ENCODE measurements at places on chromosomes 2 and 18.

GRCh38 chr2:65159906-65160305 lies 30.0 kb upstream of the RAB1A start:
- DNase-seq: no peak

- peak; percentile 13 for DNase-seq
Measured at GRCh38 chr2:73156539-73157124, 43.9 kb upstream of the RAB11FIP5 start.

GRCh38 chr2:85151026-85151425 lies 17.8 kb downstream of the TCF7L1 start:
- DNase-seq: no peak

- DNase-seq: no peak
Measured at GRCh38 chr18:32276256-32276655, 86.4 kb downstream of the MEP1B start.

- DNase-seq: no peak
Measured at GRCh38 chr2:135786823-135787222, 45.2 kb downstream of the UBXN4 start.

GRCh38 chr2:80153151-80153550 lies 151.4 kb downstream of the LRRTM1 start:
- no peak for DNase-seq

GRCh38 chr18:13572148-13572547 lies 154.2 kb downstream of the FAM210A start:
- DNase-seq: no peak

DNA sequence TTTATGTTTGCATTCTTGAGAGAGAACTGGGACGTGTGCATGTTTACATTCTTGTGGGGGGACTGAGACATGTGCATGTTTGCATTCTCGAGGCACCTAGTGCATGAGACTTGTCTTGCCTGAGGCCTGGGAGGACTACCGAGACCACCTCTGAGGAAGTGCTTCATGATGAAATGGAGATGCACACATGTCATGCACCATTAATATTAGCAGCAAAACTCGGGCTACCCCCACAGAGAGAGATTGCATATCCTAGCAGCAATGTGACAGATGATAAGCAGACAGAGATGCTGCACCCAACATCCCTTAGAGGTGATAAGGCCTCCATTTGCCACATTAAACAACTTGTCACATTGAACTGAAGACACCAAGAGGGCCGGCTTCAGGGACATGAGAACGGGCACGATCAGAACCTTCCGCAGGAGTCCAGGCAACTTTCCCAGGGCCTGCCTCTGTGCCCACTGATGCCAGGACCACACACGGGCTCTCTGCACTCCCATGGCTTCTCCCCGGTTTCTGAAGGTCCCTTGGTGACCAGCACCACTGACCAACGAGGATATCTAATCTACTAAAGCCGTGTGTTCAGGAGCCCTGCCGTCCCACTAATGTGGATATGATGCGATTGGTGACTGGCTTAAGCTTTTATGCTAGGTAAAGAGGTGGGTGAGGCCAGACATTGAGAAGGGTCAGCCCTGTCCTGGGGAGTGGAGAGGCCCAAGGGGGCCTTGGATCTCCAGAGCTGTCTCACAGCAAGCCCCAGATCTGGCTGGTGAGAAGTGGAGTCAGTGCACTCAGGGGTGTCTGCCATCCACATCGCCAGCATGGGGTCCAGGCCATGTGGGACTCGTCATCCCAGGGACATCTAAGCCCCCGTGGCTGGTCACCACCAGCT lies 208.3 kb downstream of the NDUFA10 start:
- no peak for DNase-seq

GRCh38 chr2:63721082-63721424 lies 120.6 kb upstream of the UGP2 start:
- peak; percentile 45 for DNase-seq

DNA sequence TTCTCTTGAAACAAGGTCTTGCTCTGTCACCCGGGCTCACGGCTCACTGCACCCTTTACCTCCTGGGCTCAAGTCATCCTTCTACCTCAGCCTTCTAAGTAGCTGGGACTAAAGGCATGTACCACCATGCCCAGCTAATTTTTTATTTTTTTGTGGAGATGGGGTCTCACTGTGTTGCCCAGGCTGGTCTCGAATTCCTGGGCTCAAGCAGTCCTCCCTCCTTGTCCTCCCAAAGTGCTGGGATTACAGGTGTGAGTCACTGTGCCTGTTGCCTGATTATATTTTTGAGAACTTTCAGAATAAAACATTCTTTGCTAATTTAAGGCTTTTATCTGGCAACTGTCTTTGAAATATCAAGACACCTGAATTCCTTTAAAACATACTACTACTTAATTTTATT lies 47.9 kb downstream of the BIRC6 start:
- no peak for DNase-seq

- peak; percentile 77 for DNase-seq
Measured at GRCh38 chr18:35345460-35345921, 1.3 kb upstream of the ZNF24 start.

DNA sequence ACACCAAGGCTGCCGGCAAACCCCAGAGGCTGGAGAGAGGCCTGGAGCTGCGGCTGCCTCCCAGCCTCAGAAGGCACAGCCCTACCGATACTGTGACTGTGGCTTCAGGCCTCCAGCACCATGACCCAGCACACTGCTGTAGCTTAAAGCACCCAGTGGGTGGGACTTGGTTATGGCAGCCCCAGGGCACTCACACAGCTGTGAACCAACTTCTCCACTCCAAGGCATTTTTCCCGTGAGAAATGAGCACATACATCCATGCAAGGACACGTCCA lies 199.5 kb downstream of the NDUFA10 start:
- DNase-seq: no peak

DNA sequence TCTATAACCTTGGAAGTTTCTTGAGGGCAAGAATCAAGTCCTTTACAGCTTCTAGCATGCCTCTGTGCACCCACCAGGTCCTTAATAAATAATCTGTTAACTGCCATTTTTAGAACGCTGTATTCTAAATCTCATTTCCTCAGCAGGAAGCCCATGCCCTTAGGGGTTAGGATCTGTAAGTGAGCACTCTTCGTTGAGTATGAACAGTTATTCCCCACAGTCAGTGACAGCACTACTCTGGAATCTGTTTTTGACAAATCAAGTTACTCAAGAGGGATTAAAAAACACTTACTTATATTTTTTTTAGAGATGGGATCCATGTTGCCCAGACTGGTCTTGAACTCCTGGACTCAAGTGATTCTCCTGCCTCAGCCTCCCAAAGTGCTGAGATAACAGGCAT lies 14.6 kb downstream of the PAIP2B start:
- DNase-seq: no peak

Measured in NCI-H510A (cell line).